ENCODE measurements at places on chromosomes 7 and 10. TPM values are rescaled to one million over a fixed set of nuclear protein-coding genes. Genes with fewer than 3 reads are reported as not detected.

- H3K27ac ChIP-seq, result no peak overlapping the region
- no peak for DNase-seq
- H3K36me3 ChIP-seq, result no peaks in the 10 kb centered on the region
- H3K4me3 ChIP-seq, result no peak overlapping the region
- H3K27me3 ChIP-seq, result no peaks in the 10 kb centered on the region
Measured at GRCh38 chr7:94594882-94595281, 61.1 kb downstream of the SGCE start.

DNA sequence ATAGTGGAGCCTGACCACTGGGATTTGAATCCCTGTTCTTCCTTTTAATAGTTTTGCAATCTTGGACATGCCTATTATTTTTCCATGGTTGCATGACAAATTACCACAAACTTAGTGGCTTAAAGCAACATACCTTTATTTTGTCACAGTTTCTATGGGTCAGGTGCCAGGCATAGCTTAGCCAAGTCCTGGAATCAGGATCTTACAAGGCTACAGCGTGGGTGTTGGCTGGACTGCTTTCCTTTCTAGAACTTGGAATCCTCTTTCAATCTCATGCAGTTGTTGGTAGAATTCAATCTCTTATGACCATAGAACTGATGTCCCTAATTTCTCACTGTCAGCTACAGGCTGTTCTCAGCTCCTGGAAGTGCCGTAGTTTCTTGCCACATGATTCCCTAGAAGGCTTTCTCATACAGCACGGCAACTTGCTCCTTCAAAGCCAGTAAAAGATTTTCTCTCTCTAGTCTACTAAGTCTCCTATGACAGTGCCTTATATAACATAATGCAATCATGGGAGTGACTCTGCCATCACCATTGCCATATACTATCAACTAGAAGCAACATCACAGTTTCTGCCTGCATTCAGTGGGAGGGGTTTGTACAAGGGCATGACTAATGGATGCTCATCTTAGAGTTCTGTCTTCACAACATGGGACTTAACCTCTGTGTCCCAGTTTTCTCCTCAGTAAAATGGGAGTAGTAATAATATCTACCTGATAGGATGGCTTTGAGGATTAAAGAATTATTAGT, 243.4 kb upstream of the FZD1 start:
- DNase-seq, result no peak
- no peaks in the 10 kb centered on the region for H3K27me3 ChIP-seq
- no peaks in the 10 kb centered on the region for H3K4me1 ChIP-seq
- H3K36me3 ChIP-seq, result no peaks in the 10 kb centered on the region
- no peak overlapping the region for H3K27ac ChIP-seq

GRCh38 chr10:128825626-128826025, 641.4 kb upstream of the MGMT start:
- H3K27ac ChIP-seq, result no peak overlapping the region
- no peak overlapping the region for H3K4me3 ChIP-seq
- no peaks in the 10 kb centered on the region for H3K4me1 ChIP-seq
- no peaks in the 10 kb centered on the region for H3K27me3 ChIP-seq
- H3K36me3 ChIP-seq, result no peaks in the 10 kb centered on the region

DNA sequence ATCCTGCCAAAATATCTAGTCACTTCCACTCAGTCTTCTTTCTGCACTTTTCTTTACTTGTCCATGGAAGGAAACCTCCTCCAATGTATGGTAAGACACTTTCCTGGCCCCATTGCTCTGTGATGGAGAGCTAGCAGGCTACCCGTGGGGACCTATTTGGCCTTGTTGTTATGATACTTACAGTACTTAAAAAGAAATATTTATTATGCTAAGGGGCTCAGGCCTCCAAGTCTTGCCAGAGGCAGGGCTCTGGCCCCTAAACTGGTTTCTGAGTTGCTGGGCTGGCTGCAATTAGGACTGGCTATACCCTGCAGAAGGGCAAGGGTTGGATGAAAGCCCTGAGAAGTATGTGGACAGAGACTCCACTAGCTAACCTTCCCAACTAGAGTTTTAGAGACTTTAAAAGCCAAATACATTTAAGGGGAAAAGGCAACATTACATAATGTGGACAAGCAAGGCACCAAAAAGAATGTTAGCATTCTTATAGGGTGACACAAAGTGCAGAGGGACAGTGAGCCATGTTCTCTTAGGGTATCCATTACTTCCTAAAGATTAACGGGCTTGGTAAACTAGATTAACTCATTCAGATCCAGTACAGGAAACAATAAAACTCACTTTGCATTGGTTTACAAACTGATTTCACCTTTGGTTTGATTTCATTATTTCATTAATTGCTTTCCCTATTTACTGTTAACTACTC, 84.9 kb upstream of the INHBA start:
- H3K27ac ChIP-seq, result no peak overlapping the region
- peaks cover 12% of the 10 kb centered on the region for H3K27me3 ChIP-seq
- H3K36me3 ChIP-seq, result no peaks in the 10 kb centered on the region
- no peak overlapping the region for H3K4me3 ChIP-seq
- DNase-seq, result no peak
- no peaks in the 10 kb centered on the region for H3K4me1 ChIP-seq

DNA sequence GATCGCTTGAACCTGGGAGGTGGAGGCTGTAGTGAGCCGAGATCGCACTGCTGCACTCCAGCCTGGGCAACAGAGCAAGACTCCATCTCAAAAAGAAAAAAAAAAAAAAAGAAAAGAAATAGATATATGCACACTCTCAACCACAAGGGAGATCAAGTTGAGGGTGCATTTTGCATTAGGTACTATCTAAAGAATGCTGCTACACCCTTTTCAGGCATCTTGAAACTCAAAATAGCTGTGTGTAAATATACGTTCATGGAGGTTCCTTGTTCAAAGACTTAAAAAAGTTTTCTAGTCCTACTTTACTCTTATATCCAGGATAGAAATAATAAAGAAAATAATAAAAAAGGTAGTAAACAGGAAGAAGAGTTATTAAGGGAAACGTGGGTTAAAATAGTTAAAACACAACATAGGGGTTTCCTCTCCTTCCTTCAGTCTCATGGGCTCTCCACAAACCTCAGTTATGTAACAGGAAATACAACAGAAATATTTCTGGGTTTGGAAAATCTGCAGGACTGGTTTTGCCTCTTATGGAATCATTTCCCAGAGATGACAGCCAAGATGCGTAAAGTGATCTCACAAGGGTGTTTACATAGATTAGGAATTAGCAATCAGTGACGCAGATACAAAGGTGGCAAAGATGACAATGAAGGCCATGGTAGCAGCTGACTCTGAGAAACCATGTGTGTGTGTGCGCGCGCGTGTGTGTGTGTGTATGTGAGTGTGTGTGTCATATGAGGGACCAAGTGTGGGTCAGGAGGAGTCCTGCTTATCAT, 15.1 kb downstream of the STEAP4 start:
- no peaks in the 10 kb centered on the region for H3K4me1 ChIP-seq
- DNase-seq, result no peak
- no peaks in the 10 kb centered on the region for H3K36me3 ChIP-seq

- H3K4me1 ChIP-seq, result peaks cover 20% of the 10 kb centered on the region
- H3K4me3 ChIP-seq, result peak overlapping the region; percentile 99
- H3K36me3 ChIP-seq, result no peaks in the 10 kb centered on the region
- DNase-seq, result no peak
- no peak overlapping the region for H3K27ac ChIP-seq
Measured at GRCh38 chr10:95559896-95560277, 1.3 kb downstream of the SORBS1 start.

DNA sequence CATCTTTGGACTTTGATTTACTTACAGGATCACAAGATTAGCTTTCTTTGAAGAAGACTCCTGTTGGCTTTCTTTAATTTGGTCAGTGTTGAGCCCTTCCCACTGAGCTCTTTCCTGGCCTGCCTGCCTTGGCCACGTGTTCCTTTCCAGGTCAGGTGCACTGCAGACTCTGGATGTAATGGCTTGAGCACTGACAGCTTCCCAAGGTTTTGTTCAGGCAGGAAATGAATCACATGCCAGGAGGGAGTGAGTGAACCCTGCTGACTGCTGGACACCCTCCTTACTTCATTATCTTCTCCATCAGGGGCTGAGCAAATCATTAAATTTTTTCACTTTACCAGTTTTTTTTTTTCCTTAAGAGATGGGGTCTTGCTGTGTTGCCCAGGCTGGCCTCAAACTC, 29.8 kb downstream of the SNX10 start:
- no peak for DNase-seq
- no peak overlapping the region for H3K4me3 ChIP-seq
- H3K27me3 ChIP-seq, result no peaks in the 10 kb centered on the region
- peaks cover 9% of the 10 kb centered on the region for H3K4me1 ChIP-seq

GRCh38 chr7:146683439-146683838, 566.8 kb downstream of the CNTNAP2 start:
- H3K27me3 ChIP-seq, result no peaks in the 10 kb centered on the region
- H3K4me3 ChIP-seq, result no peak overlapping the region
- H3K27ac ChIP-seq, result no peak overlapping the region
- no peak for DNase-seq
- no peaks in the 10 kb centered on the region for H3K4me1 ChIP-seq
- H3K36me3 ChIP-seq, result no peaks in the 10 kb centered on the region

- peak; percentile 56 for DNase-seq
- peaks cover 33% of the 10 kb centered on the region for H3K27me3 ChIP-seq
- no peak overlapping the region for H3K4me3 ChIP-seq
- no peaks in the 10 kb centered on the region for H3K36me3 ChIP-seq
- H3K27ac ChIP-seq, result peak overlapping the region; percentile 59
Measured at GRCh38 chr7:116802746-116803152, 59.6 kb upstream of the CAPZA2 start.

DNA sequence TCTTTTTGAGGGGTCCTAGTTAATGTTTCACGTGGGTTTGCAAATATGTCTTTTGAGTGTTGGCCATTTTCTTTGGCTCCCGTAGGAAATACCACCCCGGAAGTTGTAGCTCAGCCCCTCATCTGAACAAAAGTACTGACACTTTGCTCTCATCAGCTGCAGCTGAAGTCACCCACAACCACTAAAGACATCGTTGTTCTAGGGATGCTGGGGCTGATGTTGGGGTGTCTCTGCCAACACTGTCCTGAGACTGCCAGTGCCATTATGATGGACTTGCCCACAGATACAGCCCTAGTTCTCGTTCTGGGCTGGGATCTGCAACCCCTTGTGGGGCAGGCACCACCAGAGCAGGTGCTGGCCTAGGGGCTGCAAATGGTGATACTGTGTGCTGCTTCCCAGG, 82.6 kb upstream of the ARHGAP21 start:
- no peak overlapping the region for H3K27ac ChIP-seq
- no peaks in the 10 kb centered on the region for H3K36me3 ChIP-seq
- DNase-seq, result no peak
- no peaks in the 10 kb centered on the region for H3K4me1 ChIP-seq
- H3K27me3 ChIP-seq, result no peaks in the 10 kb centered on the region
- no peak overlapping the region for H3K4me3 ChIP-seq

- no peak overlapping the region for H3K4me3 ChIP-seq
- no peaks in the 10 kb centered on the region for H3K4me1 ChIP-seq
- no peaks in the 10 kb centered on the region for H3K36me3 ChIP-seq
Measured at GRCh38 chr7:52682993-52683392, 352.4 kb upstream of the POM121L12 start.

- DNase-seq, result no peak
- H3K27ac ChIP-seq, result no peak overlapping the region
- peaks cover 16% of the 10 kb centered on the region for H3K4me1 ChIP-seq
- peaks cover 18% of the 10 kb centered on the region for H3K27me3 ChIP-seq
- no peak overlapping the region for H3K4me3 ChIP-seq
- no peaks in the 10 kb centered on the region for H3K36me3 ChIP-seq
Measured at GRCh38 chr7:157587805-157588560, 251.2 kb downstream of the DNAJB6 start.

DNA sequence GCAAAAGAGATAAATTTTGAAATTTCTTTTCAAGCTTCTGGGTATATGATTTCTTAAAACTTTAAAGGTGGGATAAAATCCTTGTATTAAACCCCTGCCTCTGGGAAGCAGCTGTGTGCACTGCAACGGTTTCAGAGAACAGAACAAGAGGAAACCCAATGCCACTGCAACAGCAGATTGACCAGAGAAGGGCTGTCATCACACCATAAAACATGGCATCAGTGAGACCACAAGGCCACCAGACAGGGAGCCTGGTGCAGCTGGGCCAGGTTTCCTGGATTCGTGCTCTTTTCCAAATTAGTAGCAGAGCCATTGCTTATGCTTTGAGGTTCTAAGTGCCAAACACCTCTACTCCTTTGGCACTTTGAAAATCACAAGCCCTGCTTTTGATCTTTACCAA, 152.4 kb downstream of the PRPF18 start:
- H3K36me3 ChIP-seq, result no peaks in the 10 kb centered on the region
- no peak overlapping the region for H3K27ac ChIP-seq
- H3K4me3 ChIP-seq, result no peak overlapping the region
- no peak for DNase-seq
- peaks cover 14% of the 10 kb centered on the region for H3K4me1 ChIP-seq

GRCh38 chr10:115774721-115775120, 498.3 kb downstream of the GFRA1 start:
- no peak overlapping the region for H3K27ac ChIP-seq
- no peaks in the 10 kb centered on the region for H3K4me1 ChIP-seq
- H3K27me3 ChIP-seq, result no peaks in the 10 kb centered on the region
- DNase-seq, result no peak
- no peak overlapping the region for H3K4me3 ChIP-seq

- peaks cover 16% of the 10 kb centered on the region for H3K4me1 ChIP-seq
- H3K4me3 ChIP-seq, result no peak overlapping the region
- H3K36me3 ChIP-seq, result peaks cover 17% of the 10 kb centered on the region
- no peak overlapping the region for H3K27ac ChIP-seq
Measured at GRCh38 chr10:69014171-69014570, 25.6 kb downstream of the KIFBP start.

DNA sequence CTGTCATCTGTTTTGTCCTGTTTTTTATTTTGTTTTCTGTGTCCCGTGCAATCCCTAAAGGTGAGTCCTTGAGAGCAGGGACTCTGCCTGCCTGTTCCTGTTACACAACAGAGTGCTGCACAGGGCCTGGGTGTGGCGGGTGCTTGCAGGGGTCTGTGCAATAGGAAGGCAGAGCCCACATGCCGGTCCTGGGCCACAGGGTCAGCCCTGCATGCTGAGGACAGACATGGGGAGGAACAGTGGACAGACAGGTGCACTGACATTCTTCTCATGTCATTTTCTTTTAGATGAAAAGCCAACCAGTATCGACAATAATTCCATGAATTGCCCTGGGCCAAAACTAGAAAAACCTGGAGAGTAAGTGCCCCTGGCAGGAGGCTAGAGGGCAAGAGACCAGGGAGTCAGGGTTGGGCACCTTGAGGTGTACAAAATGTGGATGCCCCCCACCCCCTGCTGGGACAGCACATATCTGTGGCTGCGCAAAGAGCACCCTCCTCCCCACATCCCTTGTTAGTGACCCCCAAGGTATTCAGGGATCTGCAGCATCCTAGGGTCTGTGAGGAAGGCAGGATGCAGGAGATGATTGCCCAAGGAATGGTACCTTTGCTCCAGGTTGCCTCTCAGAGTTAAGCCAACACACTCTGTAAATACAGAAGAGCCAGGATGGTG, 19.9 kb downstream of the ANTXRL start:
- H3K36me3 ChIP-seq, result no peaks in the 10 kb centered on the region
- no peaks in the 10 kb centered on the region for H3K27me3 ChIP-seq
- DNase-seq, result no peak
- no peaks in the 10 kb centered on the region for H3K4me1 ChIP-seq

- no peak overlapping the region for H3K27ac ChIP-seq
- H3K27me3 ChIP-seq, result peaks cover 7% of the 10 kb centered on the region
- H3K36me3 ChIP-seq, result no peaks in the 10 kb centered on the region
- H3K4me3 ChIP-seq, result no peak overlapping the region
- DNase-seq, result no peak
Measured at GRCh38 chr7:12771378-12771877, 84.0 kb downstream of the ARL4A start.

OR2A5 gene
- total RNA-seq, result not detected

INHBA gene
- 0.05 TPM for total RNA-seq

PRKAG2 gene
- 23.2 TPM for total RNA-seq

TMEM213 gene
- 0.39 TPM for total RNA-seq

HTR7 gene
- total RNA-seq, result 0.10 TPM

CRPPA gene
- total RNA-seq, result 0.86 TPM

ADGRA1 gene
- total RNA-seq, result not detected

SEPTIN14 gene
- total RNA-seq, result not detected
